Activated CD4-positive, alpha-beta T cell treated with anti-CD3 and anti-CD28 coated beads for 1 hour (primary cell): ENCODE measurements at places on chromosomes 6 and 20.

DNA sequence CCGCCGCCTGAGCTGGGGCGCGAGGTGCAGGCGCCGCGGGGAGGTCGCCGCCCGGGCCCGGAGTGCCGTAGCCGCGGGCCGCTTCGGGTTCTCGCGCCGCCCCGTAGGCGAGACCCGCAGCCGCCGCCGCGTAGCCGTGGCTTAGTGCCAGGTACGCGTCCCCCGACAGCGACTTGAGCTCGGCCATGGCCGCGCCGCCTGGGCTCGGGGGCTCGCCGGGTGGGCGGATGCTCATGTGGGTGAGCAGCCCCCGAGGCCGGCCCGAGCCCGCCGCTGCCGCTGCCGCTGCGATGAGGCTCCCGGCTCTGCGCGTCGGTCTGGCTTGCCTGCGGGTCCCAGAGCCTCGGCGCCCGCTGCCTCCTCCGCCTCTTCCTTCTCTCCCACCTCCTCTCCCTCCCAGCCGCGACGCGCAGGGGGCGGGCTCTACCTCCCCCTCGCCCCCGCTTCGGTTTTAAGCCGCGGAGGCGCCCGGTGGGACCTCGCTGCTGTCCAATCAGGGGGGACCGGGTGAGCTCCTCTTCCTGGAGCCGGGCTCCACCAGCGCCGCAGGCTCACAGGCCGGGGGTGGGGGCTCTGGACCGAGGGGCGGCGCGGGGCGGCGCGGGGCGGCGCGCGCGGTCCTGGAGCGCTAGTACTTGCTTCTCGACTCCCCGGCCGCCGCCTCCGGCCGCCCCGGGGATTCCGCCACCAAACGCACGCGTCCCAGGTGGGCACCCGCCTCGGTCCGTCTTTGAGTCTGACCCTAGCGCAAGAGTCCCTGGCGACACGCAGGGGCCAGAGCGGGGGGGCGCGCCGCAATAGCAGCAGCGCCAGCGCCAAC, at the start of gene BHLHE23:
Gene BHLHE23, minus strand, starts transcription at position 425 of the 820 bp plus-strand sequence. Its CDS starts 190 bp downstream, at position 235.
- DNase-seq: no peak

- no peak for DNase-seq
Measured at GRCh38 chr20:47999166-47999565, 213.9 kb upstream of the SULF2 start.

DNA sequence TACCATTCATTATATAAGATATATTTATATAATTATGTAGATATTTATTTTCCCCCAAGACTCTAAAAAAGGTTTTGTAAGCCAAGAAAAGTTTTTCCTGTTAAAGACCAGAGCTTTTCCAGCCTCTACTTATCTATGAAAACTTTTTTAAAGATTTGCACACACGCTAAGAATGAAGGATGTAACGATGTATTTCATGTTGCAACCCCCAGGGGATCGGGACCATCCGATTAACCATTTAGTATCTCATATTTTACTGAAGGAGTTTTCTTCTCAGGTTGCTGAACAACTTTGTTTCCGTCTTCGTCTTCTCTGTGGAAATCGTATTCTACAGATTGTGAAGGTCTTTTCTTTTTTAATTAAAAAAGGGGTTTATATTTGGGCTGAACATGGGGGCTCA, 70.0 kb upstream of the SASH1 start:
- no peak for DNase-seq

DNA sequence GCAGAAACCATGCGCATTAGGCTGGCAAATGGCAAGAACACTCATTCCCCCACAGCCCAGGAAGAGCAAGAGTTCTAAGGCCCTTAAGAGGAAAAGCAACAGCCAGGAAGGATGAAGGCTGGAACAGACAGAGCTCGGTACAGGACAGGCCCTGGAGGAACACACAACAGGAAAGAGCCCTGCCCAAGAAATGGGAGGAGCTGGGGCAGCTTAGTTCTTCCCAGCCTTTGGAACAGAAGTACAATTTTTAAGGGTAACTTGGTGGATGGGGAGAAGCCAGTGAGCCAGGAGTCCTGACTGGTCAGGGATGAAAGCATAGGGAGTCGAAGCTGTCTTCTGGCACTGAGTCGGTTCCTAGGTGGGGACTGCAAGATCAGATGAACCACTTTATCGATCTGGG, 32.4 kb downstream of the OR2B2 start:
- no peak for DNase-seq
